ENCODE measurements at places on chromosomes 2 and 18.

DNA sequence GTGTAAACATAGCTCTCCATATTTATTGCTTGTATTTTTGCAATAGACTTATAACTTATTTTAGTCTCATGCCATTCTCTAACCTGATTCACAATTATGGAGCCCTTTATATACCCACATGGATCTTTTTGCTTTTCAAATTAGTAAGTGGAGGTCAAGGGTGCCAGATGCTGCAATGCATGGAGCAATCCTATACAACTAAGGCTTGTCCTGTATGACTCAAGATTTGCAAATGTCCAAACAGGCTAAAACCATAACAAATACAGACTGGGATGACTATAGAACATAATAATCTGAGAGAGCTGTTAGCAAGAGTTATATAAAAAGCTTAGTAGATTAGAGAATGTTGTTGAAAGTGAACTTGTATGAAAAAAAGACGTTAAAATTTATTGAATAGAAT is 690.4 kb upstream of the NRXN1 start:
- no peak for DNase-seq

- DNase-seq, result no peak
Observed at GRCh38 chr2:16978301-16978700, 312.7 kb upstream of the CYRIA start.

GRCh38 chr2:47708801-47709499 is 74.0 kb upstream of the MSH6 start:
- no peak for DNase-seq

DNA sequence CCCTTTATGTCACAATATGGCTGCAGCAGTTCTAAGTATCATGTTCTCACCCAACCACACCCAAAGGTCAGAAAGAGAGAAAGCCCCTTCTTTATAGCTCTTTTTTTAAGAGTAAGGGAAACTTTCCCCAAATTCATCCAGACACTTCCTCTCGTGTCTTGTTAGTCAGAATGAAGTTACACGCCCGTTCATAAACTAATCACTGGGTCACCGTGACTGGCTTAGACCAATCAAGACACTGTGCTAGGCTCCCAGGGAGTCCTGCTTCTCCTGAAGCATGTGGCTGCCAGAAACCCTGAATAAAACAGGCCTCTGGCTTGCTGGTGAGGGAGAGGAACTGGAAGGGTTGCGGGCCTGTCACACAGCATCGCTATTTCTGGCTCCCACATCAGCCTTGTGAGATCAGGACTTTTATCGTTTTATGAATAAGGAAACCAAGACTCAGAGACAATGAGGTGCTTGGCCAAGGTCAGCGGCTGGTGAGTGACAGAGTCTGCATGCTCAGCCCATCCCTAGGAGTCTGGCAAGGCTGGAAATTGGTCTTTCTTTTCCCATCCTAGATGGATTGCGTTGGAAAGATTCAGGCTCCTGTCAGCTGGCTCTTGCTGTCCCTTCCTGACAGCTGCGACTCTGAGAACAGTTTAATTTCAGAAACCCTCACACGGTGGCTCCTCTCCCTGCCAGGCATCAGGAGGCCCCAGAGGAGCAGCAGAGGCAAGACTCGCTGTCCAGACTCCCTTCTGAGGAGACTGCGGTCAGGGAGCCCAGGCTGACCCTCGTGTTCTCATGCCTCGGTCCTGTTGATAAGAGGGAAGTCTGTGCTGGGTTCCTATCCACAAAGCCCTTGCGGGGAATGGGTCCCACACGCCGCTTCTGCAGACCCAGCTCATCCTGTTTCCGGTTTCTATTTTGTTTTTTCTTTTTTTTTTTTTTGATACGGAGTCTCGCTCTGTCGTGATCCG is 104.5 kb upstream of the TAF1B start:
- peak; percentile 86 for DNase-seq

GRCh38 chr2:65711863-65712262 is 279.5 kb upstream of the SPRED2 start:
- DNase-seq, result no peak

GRCh38 chr2:96533292-96534073 is 3.1 kb upstream of the ARID5A start:
- peak; percentile 89 for DNase-seq

- DNase-seq, result no peak
Observed at GRCh38 chr2:8628866-8629209, 53.0 kb upstream of the ID2 start.

GRCh38 chr2:121722479-121722878 is 14.2 kb downstream of the NIFK start:
- peak; percentile 60 for DNase-seq

DNA sequence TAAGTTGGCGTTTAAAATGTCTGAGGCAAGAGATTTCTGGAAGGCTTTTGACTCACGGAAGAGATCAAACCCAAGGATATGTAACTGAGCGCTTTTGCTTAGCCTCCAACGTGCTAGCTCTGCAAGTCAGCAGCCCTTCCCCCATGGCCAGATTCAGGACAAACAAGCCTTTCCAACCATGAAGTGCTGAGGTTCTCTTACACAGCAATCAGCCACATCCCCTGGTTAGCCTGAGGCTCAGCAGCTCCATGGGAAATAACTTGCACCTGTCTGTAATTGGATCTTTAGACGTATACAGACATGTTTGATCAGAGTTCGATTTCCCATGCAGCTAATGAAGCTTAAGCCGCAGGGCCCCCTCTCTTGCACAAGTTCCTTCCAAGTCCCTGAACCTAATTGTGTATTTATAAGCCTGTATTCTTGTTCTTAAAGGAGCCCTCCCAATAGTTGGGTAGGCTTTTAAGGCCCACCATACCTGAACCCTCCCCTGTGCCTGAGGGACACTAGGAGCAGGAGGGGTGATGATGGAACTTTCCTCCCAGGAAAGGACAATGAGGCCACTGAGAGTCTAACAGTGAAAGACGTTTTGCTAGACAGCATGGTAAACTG is 2.1 kb upstream of the TMEM131 start:
- no peak for DNase-seq

DNA sequence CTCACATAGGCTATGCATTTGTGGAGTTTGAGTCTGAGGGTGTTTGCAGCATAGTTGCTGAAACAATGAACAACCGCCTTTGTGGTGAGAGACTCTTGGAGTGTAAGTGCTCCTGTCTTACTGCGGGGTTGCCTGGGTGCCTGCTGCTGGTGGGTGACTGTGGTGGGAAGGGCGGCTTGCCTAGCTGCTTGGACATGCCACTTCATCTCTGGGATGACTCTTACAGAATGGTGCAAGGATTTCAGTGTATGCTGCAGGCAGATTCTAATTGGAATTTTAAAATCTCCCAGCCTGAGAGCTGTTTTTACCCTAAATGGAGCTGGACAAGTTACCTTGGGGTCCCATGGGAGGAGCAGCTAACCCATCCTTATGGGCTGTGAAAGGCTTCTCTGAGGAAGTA is 50.1 kb downstream of the CYP27C1 start:
- no peak for DNase-seq

DNA sequence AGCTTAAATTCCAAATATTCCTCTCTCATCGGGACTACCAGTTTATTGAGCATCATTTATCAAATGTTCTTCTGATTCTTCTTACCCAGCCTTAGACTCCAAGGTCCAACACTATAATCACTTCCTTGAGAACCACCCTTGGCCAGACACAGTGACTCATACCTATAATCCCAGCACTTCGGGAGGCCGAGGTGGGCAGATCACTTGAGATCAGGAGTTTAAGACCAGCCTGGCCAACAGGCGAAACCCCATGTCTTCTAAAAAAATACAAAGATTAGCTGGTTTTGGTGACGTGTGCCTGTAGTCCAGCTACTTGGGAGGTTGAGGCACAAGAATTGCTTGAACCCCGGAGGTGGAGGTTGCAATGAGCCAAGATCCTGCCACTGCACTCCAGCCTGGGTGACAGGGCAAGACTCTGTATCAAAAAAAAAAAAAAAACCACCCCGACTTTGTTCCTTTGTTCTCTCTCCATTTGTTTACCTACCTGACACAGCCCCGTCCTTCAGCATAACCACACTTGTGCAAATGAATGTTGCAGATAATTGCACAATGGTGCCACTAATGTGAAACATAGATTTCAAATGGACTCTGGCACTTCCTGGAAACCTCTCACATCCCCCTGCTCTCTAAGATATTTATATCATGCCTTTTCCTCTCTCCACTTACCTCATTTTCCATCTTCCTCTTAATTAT is 38.9 kb upstream of the LPIN2 start:
- DNase-seq, result peak; percentile 38

GRCh38 chr2:62283147-62283546 is 87.2 kb downstream of the B3GNT2 start:
- DNase-seq, result no peak

DNA sequence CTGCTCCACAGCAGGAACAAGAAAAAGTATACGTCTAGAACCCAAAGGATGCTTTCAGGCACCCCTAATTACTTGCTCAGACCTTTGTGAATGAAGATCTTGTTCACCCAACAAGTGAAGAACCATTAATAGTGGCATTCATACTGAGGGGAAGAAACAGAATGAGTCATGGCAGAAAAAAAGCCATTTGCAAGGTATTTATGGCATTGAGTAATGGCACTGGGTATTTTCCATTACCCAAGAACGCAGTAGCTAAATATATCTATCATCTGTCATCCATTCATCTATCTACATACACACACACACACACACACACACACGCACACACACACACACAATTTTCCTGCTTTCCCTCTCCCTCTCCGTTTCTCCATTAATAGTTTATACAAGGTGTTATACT is 56.4 kb upstream of the XIRP2 start:
- DNase-seq, result no peak

DNA sequence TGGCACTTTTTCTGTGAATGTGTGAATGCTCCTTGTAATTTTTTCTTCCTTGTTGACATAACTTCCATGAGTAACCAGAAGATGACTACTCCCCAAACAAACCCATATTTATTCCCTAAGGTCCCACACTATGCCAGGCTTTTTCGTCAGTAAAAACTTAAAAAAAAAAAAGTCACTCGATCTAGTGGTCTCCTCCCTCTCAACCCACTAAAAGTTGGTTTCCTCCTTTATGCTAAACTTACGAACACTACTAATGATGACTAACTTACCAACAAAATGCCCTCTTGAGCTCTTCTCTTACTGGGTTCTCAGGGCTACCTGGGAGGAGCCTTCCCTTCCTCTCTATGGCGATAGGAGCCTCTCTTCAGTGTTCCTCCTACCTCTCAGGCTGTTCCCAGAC is 18.2 kb downstream of the ACVR1 start:
- DNase-seq, result no peak
